Activated T-helper 1 cell treated with anti-CD3 and anti-CD28 coated beads, Interleukin-12 subunit alpha, Interleukin-12 subunit beta, Interleukin-2, Interleukin-4 antibody, amounts not matched to agents 30 ng/mL and 10 ng/mL and 1 ng/mL, durations not matched to agents 14 hours and 24 hours and 36 hours (primary cell): ENCODE measurements at places on chromosomes 2 and 18. TPM values are rescaled to one million over a fixed set of nuclear protein-coding genes. Genes with fewer than 3 reads are reported as not detected.

- no peak overlapping the region for H3K4me3 ChIP-seq
- no peak overlapping the region for H3K27ac ChIP-seq
- DNase-seq: no peak
- no peaks in the 10 kb centered on the region for H3K36me3 ChIP-seq
- H3K27me3 ChIP-seq: peaks cover 10% of the 10 kb centered on the region
These were observed 114.5 kb downstream of the PIEZO2 start for GRCh38 chr18:11034884-11035283.

SERPINB13 gene
- not detected in 2 replicates for total RNA-seq

DNA sequence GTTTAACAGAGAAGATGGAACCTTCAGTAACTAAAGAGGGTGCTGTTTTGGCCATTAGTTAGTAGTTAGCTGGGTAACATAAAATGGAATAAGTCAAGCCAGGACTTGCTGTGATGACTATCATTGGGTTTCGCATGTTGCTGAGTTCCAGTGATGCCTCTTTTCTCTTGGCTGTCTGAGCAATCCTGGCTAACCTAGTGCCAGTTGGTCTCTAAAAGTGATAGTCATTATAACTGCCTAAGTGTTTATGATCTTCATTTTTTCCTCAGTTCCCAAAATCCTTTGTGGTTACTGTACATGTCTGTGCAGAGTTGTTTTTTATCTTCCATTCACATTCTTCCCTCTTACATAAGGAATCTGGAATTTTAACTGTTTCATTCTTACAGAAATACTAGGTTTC, 33.4 kb downstream of the WDR43 start:
- no peak overlapping the region for H3K27ac ChIP-seq
- H3K27me3 ChIP-seq: no peaks in the 10 kb centered on the region
- DNase-seq: no peak
- H3K36me3 ChIP-seq: peaks cover 77% of the 10 kb centered on the region

GRCh38 chr2:45709137-45709536, 57.7 kb downstream of the PRKCE start:
- no peak overlapping the region for H3K27ac ChIP-seq
- H3K4me3 ChIP-seq: no peak overlapping the region
- H3K4me1 ChIP-seq: no peaks in the 10 kb centered on the region
- no peak for DNase-seq

DNA sequence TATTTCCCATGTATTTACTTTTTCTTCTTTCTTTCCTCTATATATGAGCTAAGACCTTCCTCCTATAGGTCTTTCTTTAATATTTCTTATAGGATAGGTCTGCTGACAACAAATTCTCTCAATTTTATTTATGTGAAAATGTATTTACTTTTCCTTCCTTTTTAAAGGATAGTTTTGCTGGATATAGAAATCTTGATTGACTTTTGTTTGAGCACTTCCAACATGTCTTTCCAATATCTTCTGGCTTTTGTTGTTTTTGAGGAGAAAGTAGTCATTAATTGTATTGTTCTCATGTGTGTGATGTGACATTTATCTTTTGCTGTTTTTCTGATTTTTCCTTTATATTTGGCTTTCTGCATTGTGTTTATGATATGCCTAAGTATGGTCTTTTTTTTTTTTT, 28.9 kb upstream of the FBLN7 start:
- H3K36me3 ChIP-seq: peaks cover 62% of the 10 kb centered on the region
- peak overlapping the region; percentile 41 for H3K27ac ChIP-seq

DNA sequence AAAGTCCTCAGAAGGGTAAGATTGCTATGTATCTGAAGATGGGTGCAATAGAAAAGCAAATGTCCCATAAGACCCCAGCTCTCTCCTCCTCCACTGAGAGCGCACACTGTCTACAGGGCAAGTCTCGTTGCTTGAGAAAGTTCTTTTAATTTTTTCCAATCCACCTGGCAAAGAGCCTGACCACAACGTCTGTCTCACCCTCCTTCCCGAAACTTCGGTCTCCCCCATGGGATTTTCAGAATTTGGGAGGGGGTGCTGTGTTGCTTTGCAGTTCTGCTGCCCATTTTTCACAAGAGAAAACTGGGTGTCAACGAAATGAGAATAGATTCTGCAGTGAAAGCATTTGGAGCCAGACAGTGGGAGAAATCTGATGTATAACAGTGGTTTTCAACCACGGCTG, 40.4 kb downstream of the SERTAD2 start:
- no peak overlapping the region for H3K4me3 ChIP-seq
- H3K27ac ChIP-seq: no peak overlapping the region
- H3K27me3 ChIP-seq: peaks cover 13% of the 10 kb centered on the region
- DNase-seq: no peak
- H3K36me3 ChIP-seq: no peaks in the 10 kb centered on the region
- H3K4me1 ChIP-seq: peaks cover 2% of the 10 kb centered on the region

CCDC74B gene
- total RNA-seq: 0.52 and 1.8 TPM in 2 replicates

- no peak for DNase-seq
- no peak overlapping the region for H3K27ac ChIP-seq
- H3K4me1 ChIP-seq: peaks cover 4% of the 10 kb centered on the region
- H3K27me3 ChIP-seq: peaks cover 9% of the 10 kb centered on the region
- no peaks in the 10 kb centered on the region for H3K36me3 ChIP-seq
These were observed 72.7 kb upstream of the ITPRID2 start for GRCh38 chr2:181818840-181819239.

- no peak overlapping the region for H3K4me3 ChIP-seq
- H3K4me1 ChIP-seq: peaks cover 58% of the 10 kb centered on the region
- H3K36me3 ChIP-seq: peaks cover 50% of the 10 kb centered on the region
- DNase-seq: no peak
These were observed 28.0 kb downstream of the STAT4 start for GRCh38 chr2:191122638-191123294.

DNA sequence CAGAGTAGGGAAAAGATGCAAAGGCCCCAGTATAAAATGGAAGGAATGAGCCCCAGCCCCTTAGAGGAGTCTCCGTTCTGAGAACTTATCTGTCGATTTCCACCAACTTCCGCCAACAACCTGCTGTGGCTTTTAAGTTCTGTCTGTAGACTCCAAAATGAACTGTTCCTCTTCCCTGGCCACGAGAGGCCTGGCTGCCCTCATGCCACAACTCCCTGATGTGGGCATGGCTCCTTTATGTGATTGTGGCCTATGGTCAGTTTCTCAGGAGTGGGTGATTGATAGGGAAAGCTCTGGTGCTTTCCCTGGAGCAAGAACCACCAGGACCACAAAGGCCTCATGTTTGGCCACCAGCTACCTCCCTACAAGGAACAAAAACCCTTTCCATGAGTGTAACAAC, 18.8 kb upstream of the CD207 start:
- H3K27me3 ChIP-seq: peaks cover 1% of the 10 kb centered on the region
- DNase-seq: no peak
- peaks cover 26% of the 10 kb centered on the region for H3K4me1 ChIP-seq
- H3K36me3 ChIP-seq: no peaks in the 10 kb centered on the region

DNA sequence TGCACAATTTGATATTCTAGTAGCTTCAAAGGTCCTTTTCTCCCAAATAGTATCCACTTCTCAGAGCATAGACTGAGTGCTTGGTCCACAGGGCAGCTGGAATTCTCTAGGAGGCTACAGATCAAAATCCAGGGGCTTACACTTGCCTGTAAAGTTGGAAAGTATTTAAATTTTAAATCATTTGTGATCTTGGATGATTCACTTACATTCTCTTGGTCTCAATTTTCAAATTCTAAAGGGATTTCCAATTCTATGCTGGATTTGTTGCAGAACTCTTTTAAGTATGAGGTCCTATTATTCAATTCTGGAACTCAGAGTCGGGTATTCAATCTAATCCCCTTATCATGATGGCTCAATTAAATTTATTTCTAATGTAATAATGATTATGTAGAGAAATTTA, 492.3 kb downstream of the NYAP2 start:
- H3K4me3 ChIP-seq: no peak overlapping the region
- H3K27me3 ChIP-seq: no peaks in the 10 kb centered on the region
- no peaks in the 10 kb centered on the region for H3K4me1 ChIP-seq
- no peaks in the 10 kb centered on the region for H3K36me3 ChIP-seq
- no peak for DNase-seq

DNA sequence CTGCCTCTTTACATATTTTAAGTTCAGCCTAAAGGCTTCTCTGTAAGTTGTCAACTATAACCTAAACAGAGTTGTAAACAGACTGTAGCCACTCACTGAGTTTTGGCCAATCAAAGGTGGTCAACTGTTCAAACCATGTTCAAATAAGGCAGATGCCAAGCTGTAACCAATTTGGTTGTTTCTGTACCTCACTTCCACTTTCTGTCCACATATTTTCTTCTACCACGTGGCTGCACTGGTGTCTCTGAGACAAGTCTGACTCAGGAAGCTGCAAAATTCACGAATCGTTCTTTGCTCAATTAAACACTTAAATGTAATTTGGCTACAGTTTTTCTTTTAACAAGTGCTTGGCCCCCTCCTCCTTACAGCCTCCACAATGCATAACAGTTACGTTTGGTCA, 555.2 kb downstream of the CNTNAP5 start:
- no peak overlapping the region for H3K27ac ChIP-seq
- no peaks in the 10 kb centered on the region for H3K4me1 ChIP-seq
- no peaks in the 10 kb centered on the region for H3K36me3 ChIP-seq
- H3K4me3 ChIP-seq: no peak overlapping the region
- no peaks in the 10 kb centered on the region for H3K27me3 ChIP-seq

DNA sequence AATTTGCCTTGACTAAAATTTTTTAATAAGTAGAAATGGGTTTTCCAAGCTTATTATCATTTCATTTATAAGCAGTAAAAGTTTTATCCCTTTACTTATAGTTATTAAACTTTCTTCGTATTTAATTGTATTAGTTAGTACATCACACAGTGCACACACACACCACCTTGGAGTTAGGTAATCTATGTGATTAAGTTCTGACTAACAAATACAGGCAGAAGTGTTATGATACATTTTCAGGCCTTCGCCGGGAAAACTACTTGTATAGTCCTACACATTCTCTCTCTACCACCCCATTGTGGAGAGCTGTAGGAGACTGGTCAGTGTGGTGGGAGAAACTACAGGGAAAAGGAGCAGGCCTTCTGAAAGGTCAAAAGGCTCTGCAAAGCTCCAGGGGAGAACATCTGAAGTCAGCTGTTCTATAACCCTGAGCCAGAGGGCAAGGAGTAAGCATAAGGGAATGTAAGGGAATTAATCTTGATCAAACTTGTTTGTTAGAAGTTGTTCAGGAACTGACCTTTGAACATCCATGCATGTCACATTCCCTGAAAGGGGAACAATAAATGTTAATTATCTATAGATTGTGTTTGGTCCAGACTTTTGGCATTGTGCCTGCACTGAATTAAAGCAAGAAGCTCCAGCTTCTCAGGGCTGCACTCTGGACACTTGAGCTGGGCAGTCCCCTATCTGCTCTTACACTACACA, 231.7 kb downstream of the FSIP2 start:
- no peaks in the 10 kb centered on the region for H3K36me3 ChIP-seq
- H3K27ac ChIP-seq: no peak overlapping the region
- H3K27me3 ChIP-seq: no peaks in the 10 kb centered on the region
- no peak overlapping the region for H3K4me3 ChIP-seq
- H3K4me1 ChIP-seq: no peaks in the 10 kb centered on the region
- no peak for DNase-seq

TMX3 gene
- 63.7 and 65.0 TPM in 2 replicates for total RNA-seq

DNA sequence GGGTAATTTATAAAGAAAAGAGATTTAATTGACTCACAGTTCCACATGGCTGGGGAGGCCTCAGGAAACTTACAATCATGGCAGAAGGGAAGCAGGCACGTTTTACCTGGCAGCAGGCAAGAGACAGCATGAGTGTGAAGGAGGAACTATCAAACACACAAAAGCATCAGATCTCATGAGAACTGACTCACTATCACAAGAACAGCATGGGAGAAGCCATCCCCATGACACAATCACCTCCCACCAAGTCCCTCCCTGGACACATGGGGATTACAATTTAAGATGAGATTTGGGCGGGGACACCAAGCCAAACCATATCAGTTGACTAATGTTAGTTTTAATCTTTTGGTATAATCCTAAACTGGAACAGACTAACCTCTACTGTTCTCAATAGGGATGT, 49.1 kb upstream of the CPO start:
- no peaks in the 10 kb centered on the region for H3K36me3 ChIP-seq
- no peak overlapping the region for H3K27ac ChIP-seq
- no peak for DNase-seq
- no peaks in the 10 kb centered on the region for H3K4me1 ChIP-seq

- peaks cover 36% of the 10 kb centered on the region for H3K4me1 ChIP-seq
- peak overlapping the region; percentile 67 for H3K4me3 ChIP-seq
- no peak for DNase-seq
- no peaks in the 10 kb centered on the region for H3K27me3 ChIP-seq
These were observed 135.2 kb downstream of the RHBDD1 start for GRCh38 chr2:226971084-226971483.

ACSL3 gene
- 75.4 and 79.4 TPM in 2 replicates for total RNA-seq

SMYD5 gene
- total RNA-seq: 58.5 and 62.3 TPM in 2 replicates

RND3 gene
- not detected in 2 replicates for total RNA-seq

GRCh38 chr2:86081724-86082123, 24.0 kb downstream of the POLR1A start:
- no peaks in the 10 kb centered on the region for H3K27me3 ChIP-seq
- peaks cover 42% of the 10 kb centered on the region for H3K4me1 ChIP-seq
- DNase-seq: no peak
- H3K4me3 ChIP-seq: no peak overlapping the region

PTH2R gene
- 0.10 TPM in 1 of 2 replicates, not detected in the other for total RNA-seq

- H3K27me3 ChIP-seq: peaks cover 2% of the 10 kb centered on the region
- no peak overlapping the region for H3K27ac ChIP-seq
- H3K36me3 ChIP-seq: no peaks in the 10 kb centered on the region
- peaks cover 35% of the 10 kb centered on the region for H3K4me1 ChIP-seq
These were observed 10.5 kb upstream of the SLC1A4 start for GRCh38 chr2:64978514-64979268.

DNA sequence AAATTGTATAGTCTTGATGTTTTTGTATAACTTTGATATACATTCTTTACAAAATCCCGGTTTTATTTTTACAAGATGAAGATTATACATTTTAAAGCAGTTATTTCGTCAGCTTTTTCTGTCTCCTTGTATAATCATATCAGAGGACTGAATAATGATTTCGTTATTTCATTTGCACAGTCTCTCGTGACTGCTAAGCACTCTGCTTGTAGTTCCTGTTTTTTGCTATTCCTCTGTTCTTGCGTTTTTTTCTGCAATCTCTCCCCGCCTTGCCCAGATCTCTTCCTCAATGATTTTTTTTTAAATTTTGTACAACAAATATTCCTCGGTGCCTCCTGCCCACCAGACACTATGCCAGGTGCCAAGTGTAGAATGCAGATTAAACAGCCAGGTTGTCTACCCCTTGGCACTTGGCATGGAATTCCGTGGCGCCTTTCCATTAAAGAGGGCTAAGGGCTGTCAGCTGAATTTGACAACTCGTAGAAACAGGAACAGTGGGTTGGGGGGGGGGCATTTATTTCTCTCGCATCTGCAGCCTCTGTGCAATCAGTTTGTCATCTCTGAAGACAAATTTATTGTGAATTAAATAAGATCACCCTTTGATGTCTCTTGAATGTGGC, 69.6 kb downstream of the KLHL29 start:
- H3K36me3 ChIP-seq: no peaks in the 10 kb centered on the region
- no peak overlapping the region for H3K27ac ChIP-seq
- peaks cover 12% of the 10 kb centered on the region for H3K27me3 ChIP-seq

- no peak for DNase-seq
- H3K4me1 ChIP-seq: peaks cover 9% of the 10 kb centered on the region
- peaks cover 52% of the 10 kb centered on the region for H3K36me3 ChIP-seq
- H3K4me3 ChIP-seq: no peak overlapping the region
- no peak overlapping the region for H3K27ac ChIP-seq
- no peaks in the 10 kb centered on the region for H3K27me3 ChIP-seq
These were observed 35.5 kb downstream of the VAPA start for GRCh38 chr18:9949315-9949714.

FAM136A gene
- total RNA-seq: 88.9 and 89.1 TPM in 2 replicates

CD8B gene
- 0.86 and 1.5 TPM in 2 replicates for total RNA-seq

GKN2 gene
- total RNA-seq: not detected in 2 replicates

- no peaks in the 10 kb centered on the region for H3K4me1 ChIP-seq
- H3K36me3 ChIP-seq: no peaks in the 10 kb centered on the region
- no peak for DNase-seq
- H3K27ac ChIP-seq: no peak overlapping the region
- H3K27me3 ChIP-seq: no peaks in the 10 kb centered on the region
- no peak overlapping the region for H3K4me3 ChIP-seq
These were observed 16.9 kb downstream of the LYG2 start for GRCh38 chr2:99238599-99238998.

TTC21B gene
- 21.0 and 24.6 TPM in 2 replicates for total RNA-seq
